ENCODE measurements at places on chromosomes 3 and 15.
A peak's percentile ranks its signal among the peaks of the same experiment; 100 is the strongest.

DNA sequence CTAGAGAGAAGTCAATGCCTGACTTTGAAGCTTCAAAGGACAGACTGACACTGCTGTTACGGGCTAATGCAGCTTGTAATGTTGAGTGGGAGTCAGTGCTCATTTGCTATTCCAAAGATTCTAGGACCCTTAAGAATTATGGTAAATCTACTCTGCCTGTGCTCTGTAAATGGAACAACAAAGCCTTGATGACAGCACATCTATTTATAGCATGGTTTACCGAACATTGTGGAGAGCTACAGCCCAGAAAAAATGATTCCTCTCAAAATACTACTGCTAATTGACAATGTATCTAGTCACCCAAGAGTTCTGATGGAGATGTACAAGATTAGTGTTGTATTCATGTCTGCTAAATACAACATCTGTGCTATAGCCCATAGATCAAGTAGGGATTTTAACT is 262.3 kb downstream of the EPHA6 start:
- no peak for DNase-seq

DNA sequence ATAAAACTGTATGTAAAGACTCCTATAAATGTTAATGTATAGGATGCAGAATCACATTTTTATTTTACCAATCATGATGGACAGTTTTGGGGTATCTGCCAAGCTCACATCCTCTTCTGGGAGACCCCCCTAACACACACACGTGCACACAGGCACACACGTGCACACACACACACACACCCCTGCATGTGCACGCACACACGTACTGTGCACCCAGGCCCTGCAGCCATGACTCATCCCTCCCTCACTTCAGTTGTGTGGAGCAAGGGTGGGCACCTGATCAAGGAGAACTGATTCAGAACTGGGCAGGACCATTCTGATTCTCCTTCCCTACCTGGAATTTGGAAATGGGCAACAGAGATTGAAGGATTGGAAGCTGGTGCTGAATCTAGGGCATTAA is 16.0 kb upstream of the MINDY4B start:
- DNase-seq: no peak

DNA sequence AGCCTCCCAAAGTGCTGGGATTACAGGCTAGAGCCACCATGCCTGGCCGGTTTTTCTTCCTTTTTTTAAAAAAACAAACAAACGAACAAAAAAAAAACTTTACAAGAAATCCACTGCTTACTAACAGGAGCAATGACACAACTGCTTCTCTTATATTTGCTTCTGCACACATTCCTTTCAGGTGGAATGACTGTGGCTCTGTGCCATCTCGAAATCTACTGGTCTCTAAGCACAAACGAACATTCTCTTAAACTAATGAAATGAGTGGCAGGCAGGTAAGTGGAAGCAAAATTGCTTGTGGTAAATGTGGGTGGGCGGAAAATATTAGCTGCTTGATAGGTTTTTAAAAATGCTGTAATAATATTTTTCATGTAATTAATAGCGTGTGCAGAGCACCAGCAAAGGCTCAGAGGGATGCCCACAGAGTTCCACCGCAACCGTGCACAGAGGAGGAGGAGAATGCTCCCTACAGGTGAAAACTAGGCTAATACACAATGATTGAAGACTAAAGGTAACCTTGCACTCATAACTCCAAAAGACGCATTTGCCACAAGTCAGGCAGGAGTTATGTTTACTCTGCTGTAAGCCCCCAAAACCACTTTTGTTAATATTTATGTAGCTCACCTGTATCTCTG is 77.4 kb downstream of the LSAMP start:
- DNase-seq: no peak

GRCh38 chr15:29945943-29946596 is 123.8 kb upstream of the TJP1 start:
- DNase-seq: no peak

DNA sequence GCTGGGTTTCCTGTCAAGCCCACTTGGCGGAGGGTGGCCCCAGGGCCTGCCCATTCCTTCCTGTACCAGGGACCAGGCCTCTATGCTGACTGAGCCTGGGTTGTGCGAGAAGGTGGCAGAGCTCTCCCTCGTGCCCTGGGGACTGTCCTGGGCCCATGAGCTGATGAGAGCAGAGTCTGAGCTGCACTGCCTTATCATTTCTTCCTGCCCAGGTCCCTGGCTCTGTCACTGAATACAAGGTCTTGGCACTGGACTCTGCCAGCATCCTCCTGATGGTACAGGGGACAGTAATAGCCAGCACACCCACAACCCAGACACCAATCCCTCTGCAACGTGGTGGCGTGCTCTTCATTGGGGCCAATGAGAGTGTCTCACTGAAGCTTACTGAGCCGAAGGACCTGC is 7.5 kb downstream of the MPI start:
- no peak for DNase-seq

DNA sequence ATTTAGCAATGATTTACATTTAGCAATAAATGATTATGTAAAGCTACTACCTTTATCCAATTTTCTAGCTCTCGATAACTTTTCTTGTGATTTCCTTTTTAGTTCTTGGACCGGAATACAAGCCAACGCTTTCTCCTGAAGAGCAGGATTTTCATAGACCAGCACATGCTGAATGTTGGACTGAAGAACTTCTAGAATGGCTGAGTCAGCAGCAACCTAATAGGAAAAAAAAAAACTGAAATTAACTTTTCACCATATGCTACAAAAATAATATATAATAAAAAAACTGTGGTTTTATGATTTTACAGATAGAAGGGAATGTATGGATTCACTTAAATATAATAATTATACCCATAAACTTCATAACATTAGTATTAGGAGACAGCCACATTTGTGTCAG is 32.2 kb downstream of the NGLY1 start:
- no peak for DNase-seq

DNA sequence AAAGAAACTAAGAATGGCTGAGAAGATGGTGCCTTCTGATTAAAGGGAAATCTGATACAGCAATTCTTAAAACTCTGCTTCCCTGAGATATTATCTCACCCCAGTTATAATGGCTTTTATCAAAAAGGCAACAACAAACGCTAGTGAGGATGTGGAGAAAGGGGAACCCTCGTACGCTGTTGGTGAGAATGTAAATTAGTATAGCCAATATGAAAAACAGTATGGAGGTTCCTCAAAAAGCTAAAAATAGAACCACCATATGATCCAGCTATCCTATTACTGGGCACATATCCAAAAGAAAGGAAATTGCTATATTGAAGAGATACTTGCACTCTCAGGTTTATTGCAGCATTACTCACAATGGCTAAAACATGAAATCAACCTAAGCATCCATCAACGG is 65.1 kb downstream of the GOLIM4 start:
- peak; percentile 1 for DNase-seq

GRCh38 chr3:3141939-3142338 is 15.2 kb downstream of the TRNT1 start:
- no peak for DNase-seq

- DNase-seq: no peak
Observed at GRCh38 chr15:73944161-73945129, 18.2 kb downstream of the LOXL1 start.

- peak; percentile 46 for DNase-seq
Observed at GRCh38 chr3:54046641-54047214, 75.6 kb upstream of the CACNA2D3 start.

DNA sequence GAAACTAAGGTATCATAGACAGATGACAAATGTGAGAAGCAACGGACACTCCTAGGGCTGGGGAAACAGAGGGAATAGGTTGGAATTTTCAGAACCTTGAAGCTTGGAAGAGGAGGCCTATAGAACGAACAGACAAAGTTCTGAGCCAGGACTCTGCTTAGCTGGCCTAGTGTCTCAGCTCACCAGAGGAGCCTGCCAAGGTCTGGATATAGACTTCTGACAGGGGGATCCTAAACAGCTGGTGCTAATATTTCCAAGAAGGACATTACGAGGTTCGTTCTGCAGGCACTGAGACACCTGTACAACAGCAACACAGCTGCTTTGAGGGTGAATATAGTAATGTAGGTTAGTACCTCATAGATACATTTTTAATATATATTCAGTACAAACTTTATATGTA is 266.3 kb downstream of the CHL1 start:
- DNase-seq: no peak

DNA sequence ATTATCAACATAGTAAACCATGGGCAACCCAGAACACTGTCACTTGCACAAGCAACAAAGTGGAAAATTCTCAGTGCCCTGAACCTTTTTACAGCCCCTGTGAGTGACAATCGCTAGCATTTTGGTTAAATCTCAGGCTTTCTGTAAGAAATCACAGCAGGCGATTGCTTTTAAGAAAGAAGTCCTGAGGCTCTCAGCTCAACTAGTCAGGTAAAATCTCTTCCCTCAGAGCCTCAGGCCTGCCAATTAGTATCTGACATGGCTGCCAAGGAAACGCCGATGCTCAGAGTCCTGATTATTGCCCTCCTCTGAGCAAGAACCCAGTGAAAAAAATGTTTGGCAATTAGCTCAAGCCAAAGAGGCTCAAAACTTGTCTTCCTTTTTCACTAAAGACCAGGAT is 530.8 kb downstream of the DIPK2A start:
- no peak for DNase-seq

DNA sequence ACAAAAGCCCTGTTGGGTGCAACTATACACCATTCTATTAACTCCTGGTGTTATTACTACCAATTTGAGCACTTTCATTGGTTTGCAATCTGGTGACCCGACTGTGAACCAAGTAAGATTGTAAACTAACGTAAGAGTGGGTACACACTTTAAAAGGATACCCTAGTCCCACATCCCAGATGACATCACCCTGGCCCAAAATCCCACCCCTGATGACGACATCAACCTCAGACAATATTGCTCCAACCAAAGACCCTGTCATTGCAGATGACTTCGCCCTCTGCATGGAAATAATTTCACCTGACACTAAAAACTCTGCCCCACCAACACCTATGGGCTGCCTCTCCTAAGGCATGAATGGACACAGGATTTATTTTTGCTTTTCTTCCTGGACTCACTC is 25.6 kb upstream of the MKRN3 start:
- DNase-seq: no peak

GRCh38 chr15:36875740-36876334 is 224.5 kb downstream of the MEIS2 start:
- DNase-seq: no peak

DNA sequence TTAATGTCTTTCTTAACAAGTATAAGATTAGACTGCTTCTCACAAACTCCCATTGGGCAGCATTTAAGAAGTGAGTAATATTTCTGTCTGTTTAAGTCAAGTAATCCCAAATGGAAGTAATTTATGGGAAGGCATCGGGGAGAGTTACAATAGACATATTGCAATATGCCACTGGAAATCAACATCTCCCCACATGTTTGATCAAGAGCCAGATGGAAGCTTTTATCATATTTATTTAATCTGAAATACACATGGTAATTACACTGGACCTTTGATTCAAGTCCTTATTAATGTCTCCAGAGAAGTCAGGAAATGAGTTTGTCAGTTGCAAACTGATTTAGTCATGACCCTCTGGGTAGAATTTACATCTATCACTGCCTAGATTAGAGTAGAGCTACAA is 943.8 kb downstream of the VGLL3 start:
- DNase-seq: no peak

- DNase-seq: no peak
Observed at GRCh38 chr3:195210266-195210973, 60.5 kb downstream of the XXYLT1 start.

DNA sequence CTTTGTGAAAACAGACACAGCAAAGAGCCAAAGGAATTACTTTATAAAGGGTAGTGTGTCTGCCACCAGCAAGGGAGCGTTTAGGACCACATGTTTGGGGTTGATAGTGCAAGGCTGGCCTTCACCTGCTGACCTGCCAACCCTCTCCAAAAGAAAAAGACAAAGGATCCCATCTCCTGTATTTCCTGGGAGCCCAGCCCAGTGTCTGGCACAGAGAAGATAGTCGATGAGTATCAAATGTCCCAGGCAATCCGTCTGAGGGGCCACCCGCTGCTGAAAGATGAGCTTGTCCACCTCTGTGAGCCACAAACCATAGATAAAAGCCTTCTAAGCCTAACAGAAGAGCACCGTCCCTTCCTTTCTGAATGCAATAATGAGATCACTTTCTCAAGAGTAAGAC is 154.8 kb upstream of the CTNNB1 start:
- DNase-seq: no peak

GRCh38 chr3:160617636-160618035 is 52.3 kb upstream of the KPNA4 start:
- peak; percentile 1 for DNase-seq

DNA sequence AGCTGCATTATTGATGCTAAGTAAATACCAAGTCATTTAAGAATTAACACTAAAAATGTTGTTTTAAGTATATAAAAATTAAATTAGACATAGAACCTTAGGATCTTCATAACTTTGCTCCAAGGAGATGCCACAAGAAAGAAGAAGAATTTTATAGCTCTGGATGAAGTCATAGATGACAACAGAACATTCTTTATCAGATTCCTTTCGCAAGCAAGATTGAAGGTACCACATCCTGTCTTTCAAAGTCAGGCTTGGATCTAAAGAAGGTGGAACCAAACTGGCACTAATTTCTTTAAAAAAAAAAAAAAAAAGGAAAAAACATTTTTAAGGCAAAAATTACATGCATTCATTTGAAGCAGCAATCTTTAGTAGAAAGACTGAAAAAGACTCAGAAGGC is 62.5 kb downstream of the POLQ start:
- DNase-seq: no peak

GRCh38 chr3:128424508-128425069 is 42.1 kb downstream of the DNAJB8 start:
- DNase-seq: no peak

DNA sequence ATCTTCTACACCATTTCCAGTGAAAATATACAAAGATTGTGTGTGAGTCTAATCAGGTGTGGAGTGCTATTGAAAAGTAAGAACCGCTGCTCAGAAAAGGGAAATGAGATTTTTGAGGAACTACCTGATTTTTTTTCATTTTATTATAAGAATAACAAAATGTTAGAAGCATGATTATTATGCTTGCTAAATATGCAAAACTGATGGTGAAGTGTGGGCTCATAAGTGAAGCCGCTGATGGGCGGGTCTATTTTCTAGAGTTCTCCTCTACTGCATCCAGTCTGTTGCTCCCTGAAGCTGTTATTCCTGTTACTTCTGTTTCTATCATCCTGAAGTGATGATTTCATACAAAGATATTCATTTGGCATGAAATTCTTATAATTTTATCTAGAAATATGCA is 612.0 kb downstream of the CADM2 start:
- DNase-seq: no peak

GRCh38 chr3:189092547-189092946 is 79.2 kb upstream of the TPRG1 start:
- DNase-seq: no peak

- no peak for DNase-seq
Observed at GRCh38 chr3:66463730-66464511, 36.9 kb downstream of the LRIG1 start.
